ENCODE measurements at places on chromosomes 1 and 21.

GRCh38 chr1:4071653-4072052, 171.6 kb upstream of the C1orf174 start:
- peak; percentile 13 for DNase-seq

DNA sequence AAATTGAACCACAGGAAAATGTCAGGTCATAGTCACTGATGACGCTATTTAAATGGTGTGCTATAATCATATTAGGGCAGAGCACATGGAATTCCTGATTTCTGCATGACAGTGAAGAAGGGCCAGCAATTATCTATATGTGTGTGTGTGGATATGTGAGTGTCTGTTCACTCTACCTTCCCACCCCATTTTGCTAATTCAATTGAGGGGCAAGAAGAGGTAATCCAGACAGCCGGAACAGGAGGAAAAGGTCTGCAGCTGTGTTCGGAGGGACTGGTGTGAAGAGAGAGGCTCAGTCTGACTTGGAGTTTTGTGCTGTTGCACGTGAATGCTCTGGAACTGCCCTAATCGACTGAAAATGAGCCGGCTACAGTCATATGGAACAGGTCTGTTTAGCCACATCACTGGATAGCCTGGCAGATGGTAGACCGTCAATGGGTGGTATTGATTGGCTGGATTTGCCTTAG, 5.1 kb upstream of the ELAVL4 start:
- DNase-seq: no peak

DNA sequence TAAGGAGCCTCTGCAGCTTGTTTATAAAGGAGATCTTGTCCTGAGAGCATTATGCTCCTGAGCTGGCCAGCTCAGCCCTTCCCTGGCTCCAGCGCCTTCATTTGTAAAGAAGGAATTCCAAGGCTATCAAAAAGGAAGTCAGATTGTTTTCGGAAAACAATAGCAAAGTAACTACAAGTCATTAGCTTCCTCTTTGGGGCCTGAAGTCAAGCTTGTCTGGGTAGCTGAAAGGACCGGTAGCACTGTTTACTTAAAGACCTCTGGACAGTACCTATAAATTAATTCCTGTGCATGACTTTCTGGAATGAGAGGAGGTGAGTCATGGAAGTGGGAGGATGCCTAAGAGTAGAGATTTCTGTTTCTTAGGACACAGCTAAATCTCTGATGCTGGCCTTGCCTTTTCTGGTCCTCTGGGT, 20.7 kb upstream of the GJA5 start:
- DNase-seq: no peak

- no peak for DNase-seq
These were observed 94.4 kb upstream of the KRTAP19-8 start for GRCh38 chr21:31132574-31133242.

- no peak for DNase-seq
These were observed 47.2 kb upstream of the ERRFI1 start for GRCh38 chr1:8073112-8073855.

GRCh38 chr1:29453502-29454240, 217.3 kb downstream of the PTPRU start:
- no peak for DNase-seq
